ENCODE measurements at places on chromosomes 4 and X. TPM values are rescaled to one million over a fixed set of nuclear protein-coding genes. Genes with fewer than 3 reads are reported as not detected.

GLRA3 gene
- not detected for total RNA-seq

- H3K4me1 ChIP-seq = peaks cover 11% of the 10 kb centered on the region
- H3K4me3 ChIP-seq = peak overlapping the region; percentile 81
- no peak for DNase-seq
- no peaks in the 10 kb centered on the region for H3K27me3 ChIP-seq
Observed at GRCh38 chrX:46757052-46757451, 1.9 kb downstream of the SLC9A7 start.

GRCh38 chrX:103415068-103415467 is 38.7 kb downstream of the BEX3 start:
- no peaks in the 10 kb centered on the region for H3K27me3 ChIP-seq
- peak; percentile 18 for DNase-seq
- H3K4me3 ChIP-seq = peak overlapping the region; percentile 11
- H3K36me3 ChIP-seq = no peaks in the 10 kb centered on the region

SYN1 gene
- not detected for total RNA-seq

MSANTD1 gene
- 2.0 TPM for total RNA-seq

GRCh38 chr4:4247696-4248028 is 361 bp downstream of the TMEM128 start:
- peaks cover 26% of the 10 kb centered on the region for H3K36me3 ChIP-seq
- peaks cover 23% of the 10 kb centered on the region for H3K4me1 ChIP-seq
- H3K27me3 ChIP-seq = no peaks in the 10 kb centered on the region
- DNase-seq = no peak

DNA sequence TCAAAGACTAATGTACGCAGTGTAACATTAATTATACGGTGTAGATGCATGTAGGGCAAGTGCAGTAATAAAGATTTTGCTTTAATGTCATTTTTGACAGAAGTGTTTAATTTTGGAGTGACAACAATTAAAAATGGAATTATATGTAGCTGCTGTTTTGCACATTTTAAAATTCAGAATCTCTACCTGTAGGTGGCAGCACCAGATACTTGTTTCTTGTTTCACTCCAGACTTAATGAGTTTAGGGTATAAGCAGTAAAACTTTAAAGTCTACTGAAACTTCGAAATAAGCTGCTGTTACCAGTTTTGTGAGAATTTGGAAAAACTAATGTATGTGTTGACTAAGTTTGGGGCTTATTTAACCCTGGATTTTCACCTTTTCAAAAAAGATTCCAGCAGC is 144.9 kb downstream of the POLA1 start:
- peak; percentile 30 for DNase-seq
- no peak overlapping the region for H3K27ac ChIP-seq
- H3K4me3 ChIP-seq = no peak overlapping the region
- H3K27me3 ChIP-seq = no peaks in the 10 kb centered on the region
- H3K4me1 ChIP-seq = no peaks in the 10 kb centered on the region

- H3K4me1 ChIP-seq = no peaks in the 10 kb centered on the region
- H3K4me3 ChIP-seq = no peak overlapping the region
- no peak overlapping the region for H3K27ac ChIP-seq
- no peaks in the 10 kb centered on the region for H3K36me3 ChIP-seq
- no peaks in the 10 kb centered on the region for H3K27me3 ChIP-seq
Observed at GRCh38 chrX:68682790-68683189, 35.3 kb downstream of the STARD8 start.

KDR gene
- not detected for total RNA-seq

GRCh38 chr4:120672076-120672475 is 250.4 kb downstream of the PRDM5 start:
- no peaks in the 10 kb centered on the region for H3K27me3 ChIP-seq
- no peak overlapping the region for H3K4me3 ChIP-seq
- H3K36me3 ChIP-seq = no peaks in the 10 kb centered on the region
- no peak overlapping the region for H3K27ac ChIP-seq
- H3K4me1 ChIP-seq = no peaks in the 10 kb centered on the region

KCND1 gene
- 2.3 TPM for total RNA-seq

- peaks cover 15% of the 10 kb centered on the region for H3K4me1 ChIP-seq
- H3K27me3 ChIP-seq = no peaks in the 10 kb centered on the region
- H3K4me3 ChIP-seq = no peak overlapping the region
- H3K27ac ChIP-seq = no peak overlapping the region
Observed at GRCh38 chr4:102627831-102628523, 126.8 kb downstream of the NFKB1 start.

DNA sequence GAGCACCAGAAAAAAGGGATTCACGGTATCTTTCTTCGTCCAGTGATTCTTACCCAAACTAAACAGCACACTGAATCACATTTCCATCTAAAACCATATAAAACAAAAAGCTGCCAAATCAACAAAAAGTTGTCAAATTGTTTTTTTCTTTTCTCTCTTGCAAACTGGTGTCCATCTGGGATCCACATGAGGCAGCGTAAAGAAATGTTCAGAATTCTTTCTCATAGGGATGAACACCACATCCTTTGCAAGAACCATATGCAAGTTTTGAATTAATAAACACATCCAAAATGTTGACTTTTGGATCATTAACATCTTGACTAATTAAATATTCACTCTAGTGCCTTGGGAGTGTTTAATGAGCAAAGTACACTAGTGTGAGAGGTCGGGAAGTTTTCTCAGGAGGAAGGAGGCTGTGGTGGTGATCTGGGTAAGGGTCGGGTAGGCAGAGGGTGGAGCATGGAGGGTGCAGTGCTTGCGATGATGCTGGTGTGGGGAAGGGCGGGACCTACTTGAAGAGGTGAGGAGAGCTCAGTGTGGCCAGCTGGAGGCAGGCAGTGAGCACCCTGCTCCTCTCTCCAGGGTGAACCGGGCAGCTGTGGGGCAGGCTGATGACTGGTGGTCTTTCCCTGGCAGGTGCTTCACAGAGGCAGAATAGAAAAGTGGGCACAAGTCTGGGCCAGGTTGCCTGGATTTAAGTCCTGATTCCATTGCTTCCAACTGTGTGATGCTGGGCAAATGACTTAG is 72.8 kb downstream of the NSUN7 start:
- H3K27me3 ChIP-seq = no peaks in the 10 kb centered on the region
- H3K27ac ChIP-seq = no peak overlapping the region
- no peaks in the 10 kb centered on the region for H3K4me1 ChIP-seq
- no peak for DNase-seq
- H3K4me3 ChIP-seq = no peak overlapping the region
- no peaks in the 10 kb centered on the region for H3K36me3 ChIP-seq

DNA sequence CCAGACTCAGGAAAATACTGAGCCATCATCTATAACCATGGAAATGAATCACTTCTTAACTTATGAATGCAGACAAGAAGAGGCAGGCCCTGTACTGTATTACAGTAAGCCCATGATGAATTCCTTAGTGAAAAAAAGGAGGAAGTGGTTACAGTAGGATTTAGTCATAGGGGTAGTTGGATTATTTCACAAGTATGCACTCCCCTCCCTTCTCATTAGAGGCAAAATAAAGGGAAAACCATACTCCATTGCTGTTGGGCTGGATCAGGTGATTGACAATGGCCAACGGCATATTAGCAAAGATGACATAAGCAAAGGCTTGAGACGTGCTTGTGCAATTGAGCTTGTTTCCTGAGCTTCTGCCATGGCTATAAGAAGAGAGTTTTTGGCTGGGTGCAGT is 181.1 kb upstream of the PRPS2 start:
- H3K4me1 ChIP-seq = no peaks in the 10 kb centered on the region
- H3K27ac ChIP-seq = no peak overlapping the region
- no peaks in the 10 kb centered on the region for H3K27me3 ChIP-seq

F9 gene
- not detected for total RNA-seq

Measured in CD4-positive, CD25-positive, alpha-beta regulatory T cell (primary cell).